CD4-positive, alpha-beta T cell treated with Interleukin-6 at 100 ng/mL for 8 hours (primary cell): ENCODE measurements at places on chromosomes 12 and 14.

GRCh38 chr12:92504594-92504981 is 198.2 kb upstream of the PLEKHG7 start:
- DNase-seq = no peak

GRCh38 chr14:46054526-46054925 is 597.1 kb downstream of the RPL10L start:
- DNase-seq = no peak

- no peak for DNase-seq
Observed at GRCh38 chr12:26319511-26319910, 124.1 kb downstream of the SSPN start.

GRCh38 chr14:65846196-65846868 is 433.8 kb downstream of the FUT8 start:
- DNase-seq = peak; percentile 66

GRCh38 chr12:19507823-19508222 is 68.5 kb downstream of the AEBP2 start:
- no peak for DNase-seq

DNA sequence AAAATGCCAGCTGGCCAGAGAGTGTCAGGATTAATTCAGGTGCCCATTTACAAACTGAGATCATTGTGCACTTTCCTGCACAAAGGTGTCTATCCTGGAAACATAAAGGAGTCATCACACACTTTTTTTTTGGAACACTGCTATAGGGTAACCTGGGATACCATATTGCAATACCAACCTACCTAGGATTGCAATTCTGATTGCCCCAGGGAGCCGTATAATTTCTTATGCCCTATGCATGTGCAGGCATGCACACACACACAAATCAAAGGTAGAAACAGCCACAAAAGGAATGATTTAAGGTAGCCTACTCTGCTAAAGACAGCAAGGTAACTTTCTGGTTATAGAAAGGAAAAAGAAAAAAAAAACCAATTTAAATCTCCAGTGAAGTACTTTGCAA is 285.3 kb upstream of the KITLG start:
- DNase-seq = no peak

- DNase-seq = no peak
Observed at GRCh38 chr14:102370305-102370809, 7.6 kb downstream of the TECPR2 start.

DNA sequence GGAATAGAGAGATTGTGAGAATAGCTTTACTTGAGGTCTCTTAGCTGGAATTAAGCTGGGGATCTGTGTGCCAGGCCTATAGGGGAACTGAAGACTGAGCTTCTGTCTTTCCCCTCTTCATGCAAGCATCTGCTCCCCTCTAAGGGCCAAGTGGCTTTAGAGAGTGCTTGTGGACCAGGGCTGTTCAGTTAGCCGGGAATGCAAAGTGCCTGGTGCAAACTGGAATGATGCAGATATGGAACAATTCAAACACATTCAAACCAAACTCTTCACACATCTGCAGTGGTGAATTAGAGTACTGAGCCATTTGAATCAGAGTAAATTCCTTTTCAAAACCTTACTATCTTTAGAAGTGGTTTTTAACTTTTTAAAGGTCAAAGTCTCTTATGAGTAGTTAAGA is 99.0 kb downstream of the LIN7A start:
- DNase-seq = no peak

GRCh38 chr14:92417759-92418158 is 94.8 kb downstream of the SLC24A4 start:
- no peak for DNase-seq

DNA sequence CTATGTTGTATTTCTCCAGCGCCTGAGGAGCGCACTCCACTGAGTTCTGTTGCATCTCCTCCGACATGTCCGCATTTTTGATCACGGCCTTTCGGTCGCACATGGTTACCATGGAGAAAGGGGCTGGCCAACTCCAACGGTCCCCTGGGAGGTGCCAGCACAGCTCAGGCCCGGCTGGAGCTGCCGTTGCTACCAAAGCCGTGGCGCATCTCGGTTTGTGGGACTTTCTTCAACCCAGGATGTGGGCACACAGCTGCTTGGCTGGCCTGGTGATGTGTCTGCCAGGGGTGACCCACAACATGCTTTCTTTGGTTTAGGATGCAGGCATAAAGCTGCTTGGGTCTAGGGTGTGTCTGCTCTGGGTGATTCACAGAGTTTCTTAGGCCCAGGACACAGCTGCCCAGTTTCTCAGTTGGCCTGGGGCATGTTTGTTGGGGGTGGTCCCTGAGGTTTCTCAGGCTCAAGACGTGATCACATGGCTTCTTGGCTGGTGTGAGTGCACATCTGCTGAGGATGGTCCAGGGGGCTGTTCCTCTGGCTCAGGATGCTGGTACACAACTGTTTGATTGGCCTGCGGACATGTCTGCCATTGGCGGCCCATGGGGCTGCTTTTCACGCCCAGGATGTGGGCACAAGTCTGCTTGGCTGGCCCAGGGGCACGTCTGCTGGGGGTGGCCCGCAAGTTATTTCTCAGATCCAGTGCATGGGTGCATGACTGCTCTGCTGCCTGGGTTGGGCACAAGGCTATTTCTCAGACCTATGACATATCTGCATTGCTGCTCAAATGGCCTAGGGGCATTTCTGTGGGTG is 25.9 kb upstream of the GTF2A1 start:
- no peak for DNase-seq

DNA sequence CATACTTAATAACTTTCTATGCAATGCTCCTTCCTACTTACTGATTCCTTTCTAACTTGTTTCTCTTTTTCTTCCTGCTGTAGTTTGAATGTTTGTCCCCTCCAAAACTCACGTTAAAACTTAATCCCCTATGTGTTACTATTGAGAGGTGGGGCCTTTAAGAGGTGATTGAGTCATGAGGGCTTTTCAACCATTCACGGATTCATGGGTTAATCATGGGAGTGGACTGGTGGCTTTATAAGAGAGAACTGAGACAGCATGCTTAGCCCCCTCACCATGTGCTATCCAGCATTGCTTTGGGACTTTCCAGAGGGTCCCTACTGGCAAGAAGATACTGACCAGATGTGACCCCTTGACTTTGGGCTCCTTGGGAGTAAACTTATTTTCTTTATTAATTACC is 66.0 kb upstream of the TRIM9 start:
- DNase-seq = no peak

GRCh38 chr12:90519285-90519684 is 435.7 kb downstream of the CCER1 start:
- no peak for DNase-seq

DNA sequence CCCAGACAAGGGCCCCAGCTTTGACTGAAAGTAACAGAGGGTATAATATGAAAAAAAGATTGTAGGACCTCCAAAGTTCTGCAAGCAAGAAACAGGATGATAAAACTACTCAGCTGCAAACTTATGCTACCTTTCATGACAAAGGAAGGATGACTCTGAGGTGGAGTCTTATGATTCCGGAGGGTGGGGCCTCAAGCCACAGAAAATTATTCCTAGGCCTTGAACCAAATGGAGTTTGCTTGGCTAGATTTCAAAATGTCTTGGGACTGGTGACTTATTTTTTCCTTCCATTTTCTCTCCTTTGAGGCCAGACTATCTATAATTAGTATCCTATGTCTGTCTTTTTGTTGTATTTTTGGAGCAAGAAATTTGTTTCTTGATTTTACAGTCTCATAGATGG is 336.4 kb downstream of the LRIG3 start:
- DNase-seq = no peak

GRCh38 chr12:126747530-126748149 is 1519.3 kb upstream of the TMEM132C start:
- peak; percentile 20 for DNase-seq

GRCh38 chr12:53599579-53599978 is 26.6 kb downstream of the ATF7 start:
- DNase-seq = no peak

- no peak for DNase-seq
Observed at GRCh38 chr14:23929136-23929535, 24.4 kb upstream of the DHRS4 start.

DNA sequence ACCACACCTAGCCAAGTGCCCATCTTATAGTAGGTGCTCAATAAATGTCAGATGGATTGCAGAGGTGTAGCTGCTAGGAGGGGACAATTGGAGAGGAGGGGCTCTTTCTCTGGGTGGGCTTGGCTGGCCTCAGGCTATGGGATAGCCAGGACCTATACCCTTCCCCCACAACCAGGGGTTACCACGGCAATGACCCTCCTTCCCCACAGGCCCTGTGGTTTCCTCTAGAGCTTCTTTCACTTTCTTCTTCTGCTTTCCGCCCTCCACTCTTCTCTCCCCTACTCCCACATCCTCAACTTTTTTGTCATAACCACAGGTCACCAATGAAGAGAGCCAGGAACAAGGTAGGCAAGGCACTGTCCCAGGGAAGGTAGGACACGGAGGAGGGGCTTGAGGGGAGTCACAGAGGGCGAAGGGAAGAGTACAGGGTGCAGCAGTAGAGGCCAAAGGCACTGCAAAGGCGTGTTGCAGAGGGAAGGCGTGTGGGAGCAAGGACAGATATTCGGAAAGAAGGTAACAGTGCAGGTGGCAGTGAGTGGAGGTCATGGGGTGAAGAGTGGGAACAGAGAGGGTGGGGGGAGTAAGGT is 1.9 kb upstream of the ITGB7 start:
- DNase-seq = peak; percentile 48

GRCh38 chr14:66224492-66225178 is 261.5 kb upstream of the CCDC196 start:
- DNase-seq = no peak

GRCh38 chr12:78933014-78933413 is 68.4 kb downstream of the SYT1 start:
- DNase-seq = no peak

DNA sequence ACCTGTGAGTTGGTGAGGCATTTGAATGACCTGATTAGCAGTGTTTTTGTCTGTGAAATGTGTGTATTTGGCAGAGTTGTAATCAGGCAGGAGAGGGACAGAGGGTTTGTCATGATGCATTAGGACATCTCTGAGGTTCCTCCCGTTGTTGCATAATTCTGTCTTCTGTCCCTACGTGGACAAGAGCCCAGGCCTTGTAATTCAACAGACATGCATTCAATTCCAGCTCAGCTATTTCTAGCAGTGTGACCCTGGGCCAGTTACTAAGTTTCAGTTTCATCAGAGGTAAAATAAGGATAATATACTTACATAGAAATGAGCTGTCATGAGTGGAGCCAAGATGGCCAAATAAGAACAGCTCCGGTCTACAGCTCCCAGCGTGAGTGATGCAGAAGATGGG is 208.6 kb downstream of the SLC38A4 start:
- DNase-seq = no peak

- DNase-seq = no peak
Observed at GRCh38 chr12:77606348-77606747, 224.3 kb upstream of the NAV3 start.

DNA sequence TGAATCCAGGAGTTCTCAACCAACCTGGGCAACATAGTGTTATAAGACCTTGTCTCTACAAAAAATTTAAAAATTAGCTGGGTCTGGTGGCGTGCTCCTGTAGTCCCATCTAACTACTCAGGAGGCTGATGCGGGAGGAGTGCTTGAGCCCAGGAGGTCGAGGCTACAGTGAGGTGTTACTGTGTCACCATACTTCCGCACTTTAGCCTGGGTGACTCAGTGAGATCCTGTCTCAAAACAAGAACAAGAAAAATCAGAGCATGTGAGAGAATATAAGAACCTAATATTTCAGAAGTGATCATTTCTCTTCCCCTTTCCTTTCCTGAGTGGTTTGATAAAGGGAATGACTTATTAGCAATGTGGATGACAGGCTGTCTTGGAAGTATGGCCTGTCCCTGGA is 9.5 kb downstream of the TRAF3 start:
- no peak for DNase-seq

DNA sequence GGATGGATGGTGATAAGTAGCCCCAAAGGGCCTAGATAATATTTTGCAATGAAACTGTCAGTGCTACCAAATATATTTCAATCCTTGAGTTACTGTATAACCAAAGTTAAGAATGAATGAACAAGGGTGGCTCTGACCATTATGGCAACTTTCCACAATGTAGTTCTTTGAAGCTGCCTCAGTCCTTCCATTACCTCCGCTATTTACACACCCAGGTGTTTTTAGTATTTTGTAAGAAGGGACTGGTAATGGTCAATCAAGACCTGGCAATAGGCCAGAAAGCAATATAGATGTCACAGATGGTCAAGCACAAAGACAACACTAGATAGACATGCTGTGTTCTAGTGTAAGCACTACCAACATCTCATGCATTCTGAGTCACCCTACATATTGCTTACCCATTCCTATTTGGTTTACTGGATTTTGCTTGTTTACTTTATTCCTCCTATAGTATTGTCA is 16.3 kb downstream of the DUSP16 start:
- DNase-seq = no peak

DNA sequence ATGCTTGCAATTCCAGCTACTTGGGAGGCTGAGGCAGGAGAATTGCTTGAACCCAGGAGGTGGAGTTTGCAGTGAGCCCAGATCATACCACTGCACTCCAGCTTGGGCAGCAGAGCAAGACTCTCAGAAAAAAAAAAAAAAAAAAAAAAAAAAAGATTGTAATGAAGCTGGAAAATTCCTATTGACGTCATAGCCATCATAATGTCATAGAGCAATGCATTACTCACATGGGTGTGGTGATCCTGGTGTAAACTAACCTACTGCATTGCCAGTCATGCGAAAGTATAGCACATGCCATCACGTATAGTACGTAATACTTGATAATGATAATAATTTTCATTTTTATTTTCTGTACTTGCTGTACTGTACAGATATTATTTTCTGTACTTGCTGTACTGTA is 42.7 kb upstream of the NID2 start:
- no peak for DNase-seq

GRCh38 chr14:61923348-61923747 is 161.1 kb downstream of the SNAPC1 start:
- no peak for DNase-seq

- DNase-seq = no peak
Observed at GRCh38 chr12:120666571-120667390, 20.2 kb upstream of the MLEC start.

DNA sequence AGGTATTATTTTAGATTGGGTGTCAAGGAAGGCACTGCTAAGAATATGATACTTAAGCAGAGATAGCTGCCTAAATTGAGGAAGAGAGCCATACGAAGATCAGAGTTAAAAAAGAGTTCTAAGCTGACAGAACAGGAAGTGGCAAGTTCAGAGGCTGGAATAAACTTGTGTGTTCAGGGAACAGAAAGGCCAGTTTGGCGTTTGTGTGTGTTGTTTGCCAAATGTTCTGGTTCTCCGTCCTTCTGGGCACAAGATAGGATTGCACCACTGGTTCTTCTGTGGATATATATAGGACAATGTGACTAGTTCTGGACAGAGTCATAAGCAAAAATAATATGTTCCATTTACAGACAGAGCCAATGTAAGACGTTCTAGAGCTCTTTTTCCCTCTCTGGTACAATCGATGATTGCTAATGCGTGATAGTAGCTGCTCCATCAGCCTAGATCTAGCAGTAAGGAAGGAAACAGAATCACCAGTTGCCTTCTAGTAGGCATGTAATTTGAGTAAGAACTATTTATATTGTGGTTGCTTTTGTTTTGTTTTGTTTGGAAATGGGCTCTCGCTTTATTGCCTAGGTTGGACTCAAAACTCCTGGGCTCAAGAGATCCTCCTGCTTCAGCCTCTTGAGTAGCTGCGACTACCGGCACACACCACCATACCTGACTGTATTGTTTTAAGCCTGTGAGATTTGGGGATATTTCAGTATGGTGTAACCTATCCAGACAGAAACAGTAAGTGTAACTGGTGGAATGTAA is 7.4 kb downstream of the BBS10 start:
- no peak for DNase-seq
